Activated naive CD4-positive, alpha-beta T cell treated with anti-CD3 and anti-CD28 coated beads for 36 hours (primary cell): ENCODE measurements at places on chromosomes 12 and 14.

GRCh38 chr14:94390372-94391086, 2.1 kb upstream of the SERPINA1 start:
- DNase-seq: peak; percentile 29

DNA sequence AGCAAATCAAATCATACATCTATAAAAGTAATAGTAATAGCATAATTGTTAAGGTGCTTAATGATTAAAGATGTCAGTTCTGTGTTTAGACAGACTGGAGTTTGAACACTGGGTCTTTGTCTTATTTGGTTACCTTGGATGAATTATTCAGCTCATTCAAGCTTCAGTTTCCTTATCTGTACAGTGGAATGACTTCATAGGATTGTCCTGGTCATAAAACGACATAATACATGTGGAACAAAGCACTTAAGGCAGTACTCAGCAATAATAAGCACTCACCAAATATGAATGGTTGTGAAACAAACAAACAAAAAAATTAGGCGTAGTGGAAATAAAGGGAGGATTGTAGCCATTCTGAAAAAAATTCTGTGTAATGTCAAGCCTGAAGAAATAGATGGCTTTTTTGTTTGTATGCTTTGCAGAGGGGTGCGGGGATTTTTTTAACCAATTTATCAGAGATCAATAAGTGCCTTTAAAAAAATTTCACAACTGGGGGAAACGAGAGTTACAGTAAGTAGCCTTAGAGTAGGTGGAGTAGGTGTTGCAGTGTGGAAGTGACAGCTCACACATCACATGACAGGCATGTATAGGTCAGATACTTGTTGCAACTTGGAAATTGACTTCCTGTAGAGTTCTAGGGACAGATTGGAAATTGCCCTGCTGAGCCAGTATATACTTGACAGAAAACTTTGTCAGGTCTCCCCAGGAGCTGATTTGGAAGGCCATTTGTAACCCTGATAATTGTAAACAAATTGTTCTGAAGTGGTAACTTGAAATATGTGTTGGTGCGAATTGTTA, 157.7 kb downstream of the SLC15A5 start:
- no peak for DNase-seq

DNA sequence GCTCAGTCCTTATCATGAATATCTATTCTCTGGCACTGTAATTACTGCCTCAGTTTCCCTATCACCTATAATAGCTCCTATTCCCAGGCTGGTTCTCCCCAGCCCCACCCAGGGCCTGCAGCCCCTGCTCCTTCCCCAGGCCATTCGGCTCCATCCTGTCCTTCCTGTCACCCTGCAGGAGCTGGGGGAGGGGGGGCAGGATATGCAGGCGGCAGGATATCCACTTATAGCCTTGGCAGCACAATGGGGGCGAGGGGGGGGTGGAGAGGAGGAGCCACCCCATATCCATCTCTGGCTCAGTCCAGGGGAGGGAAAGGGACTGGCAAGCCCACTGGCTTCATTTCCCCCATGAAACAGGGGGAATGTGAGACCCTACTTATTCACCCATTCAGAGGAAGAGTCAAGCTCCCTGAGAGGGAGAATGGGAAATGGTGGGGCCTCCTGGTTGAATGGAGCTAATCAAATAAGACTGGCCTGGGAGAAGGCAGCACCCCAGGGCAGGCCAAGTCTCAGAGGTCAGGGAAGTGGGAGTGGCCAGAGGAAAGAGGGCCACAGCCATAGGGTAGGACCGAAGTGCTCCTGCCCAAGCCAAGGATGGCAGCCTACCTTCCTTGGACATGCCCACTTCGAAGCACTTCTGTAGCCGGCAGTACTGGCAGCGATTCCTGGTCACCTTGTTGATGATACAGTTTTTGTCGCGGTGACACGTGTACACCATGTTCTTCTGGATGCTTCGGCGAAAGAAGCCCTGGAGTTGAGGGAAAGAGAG, 7.8 kb upstream of the ITGB7 start:
- no peak for DNase-seq

DNA sequence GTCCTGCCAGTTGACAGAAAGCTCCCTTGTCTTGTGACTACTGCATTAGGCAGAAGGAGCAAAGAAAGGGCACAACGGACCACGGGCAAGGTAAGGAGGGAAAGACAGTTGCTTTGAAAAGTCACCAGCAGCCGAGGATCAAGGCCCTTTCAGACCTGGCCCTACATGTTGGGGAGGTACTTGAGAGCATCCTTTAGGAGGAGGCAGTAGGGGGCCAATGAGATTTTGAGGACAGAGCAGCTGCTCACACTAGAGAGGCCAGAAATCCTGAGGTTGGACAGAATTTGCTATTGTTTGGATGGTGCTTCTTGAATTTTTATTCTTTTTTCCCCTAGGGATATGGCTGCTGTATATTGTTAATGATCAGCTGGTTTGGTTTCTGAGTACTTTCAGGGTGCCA, 135.5 kb upstream of the PZP start:
- DNase-seq: no peak

- no peak for DNase-seq
Measured at GRCh38 chr14:85224241-85224640, 305.7 kb upstream of the FLRT2 start.

DNA sequence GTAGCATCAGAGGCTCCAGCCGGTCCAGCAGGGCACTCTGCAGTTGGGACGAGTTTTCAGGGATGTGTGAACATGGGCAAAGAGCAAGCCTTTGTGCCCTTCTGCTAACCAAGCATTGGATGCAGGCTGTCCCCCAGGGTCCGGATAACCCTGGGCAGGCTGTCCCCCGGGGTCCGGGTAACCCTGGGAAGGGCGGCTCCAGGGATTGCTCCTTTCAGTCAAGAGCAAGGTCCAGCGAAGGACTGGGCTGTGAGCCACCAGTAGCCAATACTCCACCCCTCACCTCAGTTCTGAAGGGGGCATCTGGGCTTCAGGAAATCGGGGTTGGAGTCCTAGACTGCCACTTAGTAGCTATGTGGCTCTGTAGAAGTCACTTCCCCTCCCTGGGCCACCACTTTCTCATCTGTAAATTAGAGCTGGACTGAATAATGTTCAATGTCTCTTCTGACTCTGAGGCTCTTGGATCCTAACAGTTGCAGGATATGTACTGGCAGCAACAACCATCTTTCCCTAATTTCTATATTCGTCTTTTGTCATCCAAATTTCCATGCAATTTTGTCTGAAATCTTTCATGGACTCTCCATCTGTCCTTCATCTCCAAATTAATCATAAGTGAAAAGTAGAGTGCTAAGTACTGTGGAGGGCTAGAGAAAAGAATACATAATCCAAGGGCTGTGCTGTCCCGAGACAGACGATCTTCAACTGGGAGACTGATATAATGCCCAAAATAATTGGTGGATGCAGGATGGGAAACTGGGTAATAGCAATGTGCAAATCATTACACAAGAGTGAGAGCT, 137.4 kb upstream of the NTF3 start:
- DNase-seq: no peak

DNA sequence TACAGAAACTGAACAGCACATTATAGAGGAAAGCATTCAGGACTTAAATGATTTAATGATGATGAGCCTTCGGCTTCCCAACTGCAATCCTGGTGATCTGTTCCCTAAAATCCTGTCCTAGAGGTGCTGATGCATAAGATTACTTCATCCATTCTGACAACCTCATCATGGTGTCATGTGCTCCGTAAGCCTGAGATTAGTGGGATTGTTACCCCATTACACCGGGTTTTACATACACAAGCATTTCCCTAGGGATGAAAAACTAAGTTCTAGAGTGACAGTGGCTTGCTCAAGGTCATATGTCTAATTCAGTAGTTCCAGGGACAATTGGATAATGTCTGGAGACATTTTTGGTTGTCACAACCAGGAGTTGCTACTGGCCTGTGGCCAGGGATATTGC, 2.5 kb upstream of the RNASE13 start:
- DNase-seq: no peak

- DNase-seq: no peak
Measured at GRCh38 chr14:71193663-71194062, 286.4 kb downstream of the PCNX1 start.

- no peak for DNase-seq
Measured at GRCh38 chr12:121159467-121160307, 27.0 kb downstream of the P2RX7 start.

GRCh38 chr12:99920353-99920960, 64.3 kb downstream of the ANKS1B start:
- DNase-seq: no peak
